ENCODE measurements at places on chromosomes 5 and 9. TPM values are rescaled to one million over a fixed set of nuclear protein-coding genes. Genes with fewer than 3 reads are reported as not detected.

DNA sequence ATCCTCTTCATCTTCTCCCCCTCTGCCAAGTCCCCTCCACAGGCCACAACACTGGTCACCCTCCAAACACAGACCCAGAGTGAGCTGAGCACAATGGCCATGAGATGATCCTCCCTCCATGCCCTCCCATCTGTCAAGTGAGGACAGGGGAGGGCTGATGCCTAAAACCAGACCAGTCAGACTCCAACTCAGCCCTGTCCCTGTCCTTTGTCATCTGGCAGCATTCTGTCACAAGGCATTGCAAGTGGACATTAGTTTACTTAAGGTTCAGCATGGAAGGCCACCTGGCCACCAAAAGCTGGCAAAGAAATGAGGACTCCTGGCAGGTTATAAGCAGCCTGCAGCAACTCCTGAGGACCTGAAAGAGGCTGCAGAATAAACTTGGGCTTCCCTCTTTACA is 136.2 kb upstream of the SLC30A5 start:
- DNase-seq: no peak

GRCh38 chr5:33258553-33258952 is 182.2 kb upstream of the TARS1 start:
- no peak for DNase-seq

DNA sequence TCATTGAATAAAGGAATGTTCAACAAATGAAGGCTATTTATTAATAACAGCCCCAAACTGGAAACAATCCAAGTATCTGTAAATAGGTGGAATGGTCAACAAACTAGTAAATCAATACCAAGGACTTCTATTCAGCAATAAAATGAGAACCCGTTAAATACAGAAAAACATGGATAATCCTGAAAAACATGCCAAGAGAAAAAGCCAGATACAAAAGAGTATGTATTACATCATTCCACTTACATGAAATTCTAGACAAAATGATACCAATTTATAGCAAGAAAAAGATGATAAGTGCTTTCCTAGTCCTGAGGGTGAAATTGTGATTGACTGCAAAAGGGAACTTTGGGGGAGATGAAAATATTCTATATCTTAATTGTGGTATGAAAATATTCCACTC is 3.1 kb downstream of the PJA2 start:
- DNase-seq: no peak

DNA sequence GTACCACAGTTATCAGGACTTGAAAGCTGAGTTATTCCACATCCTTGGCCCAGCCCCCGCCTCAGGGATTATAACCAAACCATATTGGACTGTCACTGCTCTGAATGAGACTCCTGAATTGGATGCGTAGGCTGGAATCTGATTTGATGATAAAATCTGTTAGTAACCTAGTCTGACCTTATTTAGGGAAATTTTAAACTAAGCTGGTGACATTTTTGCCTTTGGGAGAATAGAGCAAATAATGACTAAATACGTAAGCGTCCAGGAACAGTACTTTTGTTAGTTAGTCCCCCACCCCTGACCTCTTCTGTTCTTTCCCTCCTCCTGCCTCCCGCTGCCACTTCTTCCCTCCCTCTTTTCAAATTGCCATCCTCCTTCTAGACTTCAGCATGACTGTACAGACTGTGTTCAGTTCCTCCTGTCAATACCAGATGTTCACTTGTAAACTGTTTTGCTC is 92.6 kb downstream of the TLE4 start:
- no peak for DNase-seq

Gene HTR1A
- not detected for total RNA-seq

- DNase-seq: no peak
These were observed 53.1 kb downstream of the TSPAN17 start for GRCh38 chr5:176700239-176700847.

Gene TOR4A
- total RNA-seq: 20.6 TPM

DNA sequence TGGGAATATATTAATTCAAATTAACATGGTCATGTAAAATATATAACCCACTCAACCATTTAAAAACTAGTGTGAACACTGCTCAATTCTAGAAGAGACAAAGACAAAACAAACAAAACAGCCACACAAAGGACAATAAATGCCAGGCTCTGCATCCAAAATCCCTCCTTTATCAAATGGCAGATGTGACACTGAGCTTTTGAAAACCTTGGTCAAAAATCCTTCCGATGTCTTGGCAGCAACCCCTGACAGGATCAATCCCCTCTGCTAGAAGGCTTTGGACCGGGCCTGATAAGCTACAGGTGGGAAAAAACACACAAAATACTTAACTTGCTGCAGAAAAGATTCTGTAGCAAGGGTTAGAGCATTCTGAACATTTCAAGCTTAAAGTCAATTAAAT is 61.5 kb downstream of the ZFR start:
- no peak for DNase-seq

GRCh38 chr9:90300611-90301276 is 341.9 kb downstream of the DIRAS2 start:
- no peak for DNase-seq
